ENCODE measurements at places on chromosomes 12 and 14.
A peak's percentile ranks its signal among the peaks of the same experiment; 100 is the strongest.

GRCh38 chr14:89701211-89702043 is 253.1 kb downstream of the EFCAB11 start:
- 0 out of 2 replicates have a peak, but pooled peaks cover 4% of the 10 kb centered on the region for H3K4me1 ChIP-seq
- H3K4me3 ChIP-seq = peak overlapping the region; percentile 40
- H3K36me3 ChIP-seq = no peaks in the 10 kb centered on the region

DNA sequence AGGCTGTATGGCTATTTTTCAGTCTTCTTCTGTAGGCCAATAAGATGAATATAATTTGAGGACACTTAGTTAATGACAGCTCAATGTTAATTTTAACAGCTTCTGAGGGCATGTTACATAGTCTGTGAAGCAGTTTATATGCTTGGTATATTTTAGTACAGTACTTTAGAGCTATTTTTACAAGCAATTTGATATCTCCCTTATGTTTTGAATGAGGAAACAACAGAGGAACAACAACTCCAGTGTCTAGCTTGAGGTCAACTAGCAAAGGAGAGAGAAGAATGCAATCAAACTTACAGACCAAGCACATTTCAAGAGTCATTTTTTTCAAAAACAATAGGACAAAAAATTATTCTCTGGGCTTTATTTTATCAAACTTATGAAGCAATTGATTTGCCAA is 469.1 kb upstream of the DCN start:
- no peak overlapping the region for H3K27ac ChIP-seq
- no peak for DNase-seq
- H3K4me1 ChIP-seq = no peaks in the 10 kb centered on the region
- no peaks in the 10 kb centered on the region for H3K36me3 ChIP-seq
- H3K27me3 ChIP-seq = no peaks in the 10 kb centered on the region

DNA sequence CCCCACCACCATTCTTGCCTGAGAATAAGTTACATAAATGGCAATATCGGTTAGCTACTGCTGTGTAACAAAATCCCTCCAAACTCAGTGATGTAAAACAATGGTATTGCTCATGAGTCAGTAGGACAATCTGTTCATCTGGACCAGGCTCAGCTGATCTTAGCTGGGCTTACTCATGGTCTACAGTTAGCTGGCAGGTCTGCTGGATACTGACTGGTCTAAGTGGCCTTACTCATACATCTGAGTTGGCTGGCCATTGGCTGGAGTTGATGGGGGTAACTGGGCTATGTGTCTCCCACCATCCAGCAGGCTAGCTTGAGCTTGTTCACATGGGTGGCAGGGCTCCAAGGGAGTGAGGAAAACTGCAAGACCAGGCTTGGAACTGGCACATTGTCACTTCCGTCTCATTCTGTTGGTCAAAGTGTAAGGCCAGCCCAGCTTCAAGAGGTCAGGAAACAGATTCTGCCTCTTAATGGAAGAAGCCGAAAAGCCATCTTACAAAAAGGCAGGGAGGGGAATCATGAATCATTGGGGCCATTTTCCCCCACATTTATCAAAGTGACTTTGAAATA is 56.7 kb upstream of the CHGA start:
- H3K36me3 ChIP-seq = no peaks in the 10 kb centered on the region
- no peak for DNase-seq
- H3K27me3 ChIP-seq = no peaks in the 10 kb centered on the region
- no peak overlapping the region for H3K27ac ChIP-seq
- peaks cover 10% of the 10 kb centered on the region for H3K4me1 ChIP-seq

GRCh38 chr12:43957732-43958372 is 122.0 kb downstream of the TMEM117 start:
- no peak overlapping the region for H3K27ac ChIP-seq
- peak; percentile 64 for DNase-seq
- no peaks in the 10 kb centered on the region for H3K36me3 ChIP-seq
- H3K4me3 ChIP-seq = no peak overlapping the region

GRCh38 chr12:29282031-29282816 is 98.7 kb downstream of the ERGIC2 start:
- H3K4me3 ChIP-seq = no peak overlapping the region
- H3K27me3 ChIP-seq = no peaks in the 10 kb centered on the region
- no peak overlapping the region for H3K27ac ChIP-seq
- no peaks in the 10 kb centered on the region for H3K36me3 ChIP-seq

- DNase-seq = no peak
- no peaks in the 10 kb centered on the region for H3K27me3 ChIP-seq
- H3K36me3 ChIP-seq = no peaks in the 10 kb centered on the region
- H3K27ac ChIP-seq = no peak overlapping the region
These were observed 76.6 kb downstream of the ZNF664 start for GRCh38 chr12:124049451-124050094.
